ENCODE measurements at places on chromosomes 7 and 10. TPM values are rescaled to one million over a fixed set of nuclear protein-coding genes. Genes with fewer than 3 reads are reported as not detected.

DNA sequence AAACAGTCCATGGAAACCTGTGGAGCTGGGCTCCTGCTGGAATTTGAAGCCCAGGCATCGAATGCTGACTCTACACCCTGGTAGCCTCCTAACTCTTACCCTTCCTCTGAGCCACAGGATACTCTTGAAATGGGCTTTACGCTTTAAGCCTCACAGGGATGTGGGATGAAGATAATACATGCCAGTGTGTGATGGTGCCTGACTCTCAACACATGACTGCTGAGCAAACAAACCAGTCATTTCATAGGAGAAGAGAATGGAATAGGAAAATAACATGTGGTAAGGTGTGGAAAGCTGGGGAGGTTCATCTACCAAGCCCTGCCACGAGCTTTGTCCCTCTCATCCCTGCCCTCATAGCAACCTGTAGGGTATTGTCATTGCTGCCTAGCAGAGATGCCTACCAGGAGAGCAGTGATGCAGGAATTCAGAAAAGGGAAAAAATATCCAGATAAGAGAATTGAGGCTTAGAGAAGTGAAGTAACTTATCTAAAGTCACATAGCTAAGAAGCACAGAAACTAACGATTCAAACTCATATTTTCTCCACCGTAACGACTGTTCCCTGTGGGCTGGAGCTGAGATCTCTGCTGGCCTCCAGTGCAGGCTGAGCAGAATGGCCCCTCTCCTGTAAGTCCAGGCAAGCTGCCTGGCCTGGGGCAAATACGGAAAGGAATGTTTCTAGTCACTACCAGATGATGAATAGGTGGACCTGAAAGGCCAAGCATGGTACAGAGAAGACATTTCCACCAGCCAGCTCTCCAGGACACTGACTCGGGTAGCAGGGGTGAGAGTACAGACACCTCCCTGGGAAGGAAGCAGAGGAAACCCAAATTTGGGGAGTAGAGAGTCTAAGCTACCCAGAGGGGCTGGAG lies 90.2 kb upstream of the DUSP5 start:
- H3K4me3 ChIP-seq: no peak overlapping the region
- H3K4me1 ChIP-seq: peaks cover 9% of the 10 kb centered on the region
- H3K36me3 ChIP-seq: no peaks in the 10 kb centered on the region
- H3K27me3 ChIP-seq: peaks cover 4% of the 10 kb centered on the region
- no peak for DNase-seq
- H3K27ac ChIP-seq: no peak overlapping the region

- H3K36me3 ChIP-seq: peaks cover 29% of the 10 kb centered on the region
- no peak overlapping the region for H3K4me3 ChIP-seq
- DNase-seq: no peak
- H3K27ac ChIP-seq: peak overlapping the region; percentile 57
- no peaks in the 10 kb centered on the region for H3K27me3 ChIP-seq
Measured at GRCh38 chr10:89001024-89001728, 10.6 kb downstream of the FAS start.

The SFRP4 gene
- total RNA-seq: not detected

The LIPN gene
- total RNA-seq: not detected

The ELOVL3 gene
- not detected for total RNA-seq

Data from activated naive CD8-positive, alpha-beta T cell treated with anti-CD3 and anti-CD28 coated beads for 36 hours (primary cell).